T-cell (primary cell): ENCODE measurements at places on chromosomes 4 and X. TPM values are rescaled to one million over a fixed set of nuclear protein-coding genes. Genes with fewer than 3 reads are reported as not detected.

GRCh38 chr4:147639388-147639787 is 22.2 kb downstream of the TMEM184C start:
- no peak for DNase-seq

DNA sequence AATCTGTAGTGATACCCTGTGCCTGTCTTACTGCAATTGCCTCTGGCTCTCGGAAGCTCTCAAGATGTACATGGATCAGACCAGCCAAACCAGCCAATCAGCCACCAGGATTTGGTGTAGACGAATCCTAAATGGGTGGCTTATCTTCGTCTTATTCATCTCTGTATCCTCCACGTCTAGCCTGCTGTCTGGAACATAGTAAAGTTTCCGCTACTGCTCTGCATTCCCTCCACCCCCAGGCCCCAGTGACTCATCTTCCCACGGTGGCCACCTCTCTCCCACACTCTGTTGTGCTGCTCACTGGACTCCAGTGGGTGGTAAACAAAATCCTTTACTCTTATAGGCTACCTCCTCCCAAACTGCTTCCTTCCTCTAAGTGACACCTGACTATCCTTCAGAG is 37.8 kb downstream of the SEPTIN6 start:
- DNase-seq, result no peak

GRCh38 chrX:139881572-139881971 is 51.3 kb downstream of the ATP11C start:
- DNase-seq, result no peak

DNA sequence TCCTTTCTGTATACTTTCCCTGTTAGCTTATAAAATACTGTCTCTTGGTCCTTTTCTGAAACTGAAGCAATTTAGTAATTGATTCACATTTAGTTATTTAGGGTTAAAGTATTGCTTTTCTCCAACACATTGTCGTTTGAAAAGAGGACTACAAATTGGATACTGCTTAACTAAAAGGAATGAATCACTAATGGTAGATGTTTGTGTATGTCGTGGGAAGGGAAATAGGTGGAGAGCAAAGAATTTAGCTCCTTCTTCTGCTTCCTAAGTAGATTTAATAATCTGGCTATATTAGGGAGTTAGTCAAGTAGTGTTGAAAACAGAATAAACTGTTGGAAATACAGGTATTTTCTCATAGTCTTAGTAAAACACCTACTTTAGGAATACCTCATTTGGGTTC is 27.9 kb downstream of the SLAIN2 start:
- no peak for DNase-seq

DNA sequence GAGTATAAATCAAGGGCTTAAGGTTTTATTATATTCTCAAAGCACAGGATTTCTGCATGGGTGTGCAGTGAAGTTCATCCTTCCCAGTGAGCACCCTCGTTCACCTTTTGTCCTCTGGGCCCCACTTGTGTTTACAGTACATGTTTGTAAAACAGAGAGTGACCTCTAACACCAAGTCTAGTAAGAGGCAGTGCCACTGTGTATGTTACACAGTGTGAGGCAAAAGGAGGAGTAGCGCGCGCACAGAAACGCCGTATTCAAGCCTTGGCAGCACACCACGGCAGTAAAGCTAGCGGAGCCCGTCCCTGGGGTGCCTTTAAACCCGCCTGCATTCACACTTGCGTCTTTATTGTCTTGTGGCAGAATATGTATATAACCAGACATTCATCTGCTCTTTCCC is 51.9 kb downstream of the CCNI start:
- DNase-seq, result no peak

DNA sequence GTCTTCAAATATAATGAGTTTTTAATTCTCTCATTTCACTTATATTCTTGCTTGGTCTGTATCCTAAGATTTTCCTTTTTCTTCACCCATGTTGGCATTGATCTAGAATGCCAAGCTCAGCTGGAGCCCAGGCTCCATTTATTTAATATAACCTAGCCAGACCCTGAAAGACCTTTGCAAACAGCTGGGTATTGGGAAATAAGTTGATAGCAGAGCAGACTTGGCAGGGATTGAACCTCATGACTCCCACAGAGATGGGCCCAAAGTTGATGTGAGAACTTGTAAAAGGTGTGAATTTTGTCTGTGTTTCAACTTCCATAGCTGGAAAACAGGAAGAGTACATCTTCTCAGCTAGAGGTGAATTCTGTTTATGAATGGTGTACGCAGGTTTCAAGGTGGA is 59.5 kb downstream of the SH2D1A start:
- DNase-seq, result no peak

Gene LAMTOR3
- total RNA-seq, result 21.2 TPM

Gene DCAF4L1
- 0.37 TPM for total RNA-seq

- no peak for DNase-seq
Measured at GRCh38 chr4:138445098-138445497, 202.9 kb upstream of the SLC7A11 start.

- DNase-seq, result no peak
Measured at GRCh38 chr4:100289530-100289888, 99.2 kb upstream of the DDIT4L start.

DNA sequence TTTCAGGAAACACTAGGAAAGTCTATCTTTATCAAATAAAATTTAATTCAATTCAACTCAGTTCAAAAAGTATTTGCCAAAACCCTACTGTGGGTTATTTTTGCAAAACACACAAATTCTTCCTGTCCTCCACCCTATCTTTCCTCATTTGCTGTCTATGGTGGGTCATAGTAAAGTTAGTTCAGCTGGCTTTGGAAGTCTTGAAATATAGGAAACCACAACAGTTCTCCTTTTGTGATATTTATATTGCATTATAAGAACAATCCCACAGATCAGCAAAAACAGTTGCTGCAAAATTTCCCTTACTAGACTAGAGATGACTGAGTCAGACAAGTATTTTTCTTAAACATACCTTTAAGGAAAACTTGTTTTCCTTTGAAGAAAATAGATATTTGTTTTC is 22.2 kb downstream of the CYBB start:
- DNase-seq, result no peak

- no peak for DNase-seq
Measured at GRCh38 chr4:152806501-152807125, 26.9 kb downstream of the ARFIP1 start.
